Stimulated activated naive B cell treated with anti-CD40 and anti-IgM and Interleukin-4, amounts not matched to agents 10 μg/mL and 1 μg/mL and 100 μg/mL, for 72 hours (primary cell): ENCODE measurements at places on chromosomes 5 and 9.

DNA sequence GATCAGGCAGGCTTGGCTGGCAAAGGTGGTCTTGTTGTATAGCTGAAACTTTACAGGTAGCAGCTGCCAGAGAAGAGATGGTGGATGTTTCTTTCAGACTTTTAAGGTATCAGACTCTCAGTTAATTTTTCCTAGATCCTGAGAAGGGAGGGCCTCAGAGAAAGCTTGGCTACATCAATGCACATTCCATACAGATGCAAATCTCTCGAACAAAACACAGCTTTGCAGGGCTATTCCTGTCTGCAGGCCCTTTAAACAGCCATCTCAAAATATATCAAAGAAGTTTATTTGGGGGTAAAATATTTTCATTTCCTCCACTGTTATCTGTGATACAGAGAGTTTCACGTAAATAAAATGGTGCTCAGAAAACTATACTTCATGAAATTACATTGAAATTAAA, 1584.4 kb downstream of the EFNA5 start:
- DNase-seq, result no peak

DNA sequence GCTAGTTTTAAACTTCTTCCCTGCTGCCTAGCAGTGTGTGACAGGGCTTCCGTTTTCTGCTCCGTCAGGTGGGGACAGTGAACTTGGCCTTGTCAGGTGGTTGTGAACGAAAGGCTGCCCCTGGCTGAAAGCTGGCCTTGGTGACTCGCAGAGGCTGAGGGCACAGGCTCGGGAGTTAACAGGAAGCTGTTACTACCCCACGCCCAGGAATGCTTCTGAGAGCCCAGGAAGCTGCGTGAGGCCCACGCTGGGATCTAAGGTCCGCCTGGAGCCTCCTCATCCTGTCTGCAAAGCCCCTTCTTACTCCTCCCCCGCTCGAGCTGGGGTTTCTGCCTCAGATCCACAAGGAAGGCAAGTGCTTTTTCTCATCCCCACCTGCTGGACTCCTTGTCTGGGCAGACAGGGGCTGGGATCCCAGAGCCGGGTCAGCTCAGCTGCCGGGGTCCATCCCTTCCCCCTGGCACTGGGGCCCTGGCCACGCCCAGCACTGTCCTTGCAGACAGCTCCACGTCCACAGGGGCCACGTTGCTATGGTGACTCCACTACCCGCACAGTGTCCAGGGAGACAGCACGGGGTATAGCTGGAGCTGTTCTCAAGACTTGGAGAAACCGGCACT, 124.7 kb upstream of the TBC1D2 start:
- no peak for DNase-seq

GRCh38 chr5:142059304-142059940, 46.6 kb upstream of the GNPDA1 start:
- no peak for DNase-seq

DNA sequence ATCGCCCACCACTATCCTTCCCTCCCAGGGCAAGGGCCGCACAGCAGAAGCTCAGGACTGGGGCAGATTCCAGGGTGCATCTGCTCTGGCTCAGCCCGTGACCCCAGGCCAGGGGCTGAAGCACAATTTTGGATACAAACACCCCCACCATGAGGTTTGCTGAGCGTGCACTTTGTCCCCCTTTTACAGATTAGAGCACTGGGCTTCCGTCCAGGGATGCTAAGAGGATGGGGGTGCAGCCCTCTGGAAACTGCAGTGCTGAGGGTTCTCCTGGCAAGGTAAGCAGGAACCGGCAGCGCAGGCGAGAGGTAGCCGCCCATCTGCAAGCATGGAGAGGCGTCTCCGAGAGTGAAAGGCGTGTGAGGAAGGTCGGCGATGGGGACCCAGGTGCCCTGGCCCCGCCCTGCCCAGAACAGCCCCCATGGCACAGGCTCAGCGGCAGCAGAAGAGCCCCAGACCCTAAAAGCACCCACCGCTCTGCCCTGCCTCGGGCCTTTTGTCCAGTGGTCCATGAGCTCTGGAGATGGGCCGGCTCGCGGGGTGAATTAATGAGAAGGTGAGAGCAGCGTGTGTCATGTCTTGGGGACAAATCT, 54.5 kb upstream of the OLFM1 start:
- no peak for DNase-seq

DNA sequence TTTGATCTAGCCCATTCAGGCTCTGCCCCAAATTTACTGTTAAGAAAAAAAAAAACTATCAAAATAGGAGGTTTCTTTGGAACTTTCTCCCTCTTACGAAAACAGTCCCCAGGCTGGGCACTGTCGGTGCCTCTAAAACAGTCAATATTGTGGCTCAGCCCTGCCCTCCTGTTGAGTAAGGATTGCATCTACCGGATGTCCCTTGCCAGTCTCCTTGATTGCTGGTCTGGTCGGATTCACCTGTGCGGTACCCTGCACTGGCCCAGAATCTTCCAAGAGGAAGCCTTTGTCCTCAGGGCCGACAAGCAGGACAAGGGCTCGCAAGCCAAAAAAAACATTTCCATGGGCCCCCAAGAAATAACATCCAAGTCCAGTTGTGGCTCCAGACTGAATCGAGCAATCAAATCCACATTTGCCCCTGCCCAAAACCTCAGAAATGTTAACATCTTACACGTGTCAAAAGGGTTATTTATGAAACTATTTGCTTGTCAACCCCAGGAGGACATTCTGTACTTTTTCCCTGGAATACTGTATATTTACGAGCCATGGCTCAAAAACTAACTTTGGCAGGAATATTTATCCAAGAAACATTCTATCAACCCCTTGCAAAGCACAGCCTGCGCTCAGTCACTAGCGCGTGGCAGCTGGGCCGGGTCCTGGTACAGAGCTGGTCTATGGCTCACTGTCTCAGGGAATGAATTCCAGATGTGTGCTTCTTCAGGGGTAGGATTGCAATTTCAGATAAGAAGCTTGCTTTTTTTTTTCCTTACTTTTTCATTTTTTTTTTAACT, 129.2 kb upstream of the ADRA1B start:
- no peak for DNase-seq

DNA sequence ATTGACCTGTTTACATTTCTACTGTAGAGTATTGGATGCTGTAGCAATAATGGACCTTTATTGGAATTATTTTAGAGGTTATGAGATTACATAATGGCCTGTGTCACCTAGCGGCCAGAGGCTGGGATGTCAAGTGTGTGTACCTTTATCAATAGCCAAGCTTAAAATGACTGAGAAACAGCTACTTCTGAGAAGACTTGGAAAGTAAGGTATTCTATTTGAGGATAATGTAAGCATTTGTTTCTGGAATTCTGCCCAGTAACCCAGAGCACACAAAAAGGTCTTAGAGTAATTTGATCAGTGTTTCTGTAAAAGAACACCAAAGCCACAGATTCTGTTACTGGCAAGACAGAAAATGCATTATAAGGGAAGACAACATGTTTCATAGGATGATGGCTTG, 116.8 kb downstream of the MACIR start:
- no peak for DNase-seq

DNA sequence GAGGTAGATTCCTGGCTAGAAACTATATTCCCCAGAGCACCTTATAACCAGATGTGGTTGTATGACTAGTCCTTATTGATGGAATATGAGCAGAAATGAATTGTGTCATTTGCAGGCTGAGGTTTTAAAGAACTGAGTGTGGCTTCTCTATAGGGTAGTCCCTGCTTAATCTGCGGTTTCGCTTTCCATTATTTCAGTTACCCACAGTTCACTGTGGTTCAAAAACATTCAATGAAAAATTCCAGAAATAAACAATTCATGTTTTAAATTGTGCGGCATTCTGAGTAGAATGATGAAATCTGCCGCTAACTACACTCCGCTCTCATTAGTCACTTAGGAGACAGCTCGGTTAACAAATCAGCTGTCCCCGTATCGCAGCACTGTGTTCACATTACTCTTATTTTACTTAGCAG, 65.1 kb downstream of the ANKRD55 start:
- DNase-seq, result no peak

GRCh38 chr9:120383999-120384924, 195.7 kb downstream of the CDK5RAP2 start:
- DNase-seq, result no peak

DNA sequence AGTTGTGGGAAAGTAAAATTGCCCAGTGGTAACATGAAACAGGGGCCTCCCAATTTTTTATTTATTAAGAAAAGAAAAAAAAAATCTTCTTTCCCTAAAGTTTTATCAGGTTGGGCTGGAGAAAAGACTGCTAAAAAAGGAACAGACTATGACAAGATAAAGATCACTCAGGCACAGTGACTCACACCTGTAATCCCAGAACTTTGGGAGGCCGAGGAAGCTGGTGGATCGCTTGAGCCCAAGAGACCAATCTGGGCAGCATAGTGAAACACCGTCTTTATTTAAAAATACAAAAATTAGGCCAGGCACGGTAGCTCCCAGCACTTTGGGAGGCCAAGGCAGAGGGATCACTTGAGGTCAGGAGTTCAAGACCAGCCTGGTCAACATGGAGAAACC, 312.5 kb downstream of the CETN3 start:
- DNase-seq, result no peak

DNA sequence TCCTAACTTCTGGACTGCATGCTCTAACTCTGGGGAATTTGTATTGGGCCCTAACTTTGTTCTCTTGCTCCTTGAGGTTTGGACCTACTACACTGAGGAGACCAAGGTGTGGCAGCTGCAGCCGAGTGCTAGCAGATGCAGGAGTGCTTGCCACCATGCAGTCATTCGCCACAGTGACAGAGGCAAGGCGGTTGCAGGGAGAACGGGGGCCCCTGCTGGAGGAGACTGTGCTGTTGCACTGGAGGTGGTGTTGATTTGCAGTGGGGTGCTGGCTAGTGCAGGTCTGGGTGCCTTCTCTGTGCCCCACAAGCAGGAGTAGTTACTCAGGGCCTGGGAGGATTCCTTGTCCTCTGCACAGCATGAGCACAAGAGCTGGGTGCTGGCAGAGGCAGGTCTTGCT, 22.4 kb upstream of the DIRAS2 start:
- DNase-seq, result no peak

DNA sequence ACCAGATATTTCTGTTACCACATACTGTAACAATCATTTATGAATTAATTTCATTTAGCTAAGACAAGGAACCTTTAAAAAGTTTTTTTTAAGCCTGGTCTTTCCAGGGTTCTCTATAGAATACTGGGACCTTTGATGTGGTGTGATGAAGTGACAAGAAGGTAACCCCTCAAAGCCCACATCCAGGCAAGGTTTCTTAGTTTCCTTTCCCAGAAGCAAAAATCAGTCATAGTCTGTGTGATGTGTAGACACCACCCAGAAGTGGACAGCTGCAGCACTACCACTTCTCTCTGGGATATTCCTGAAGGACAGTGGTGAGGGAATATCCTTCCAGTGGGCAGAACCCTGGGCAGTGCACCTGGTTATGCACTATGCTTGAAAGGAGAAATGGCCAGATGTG, 115.6 kb downstream of the TTC39B start:
- no peak for DNase-seq

GRCh38 chr5:150301170-150301505, 1.6 kb downstream of the ARSI start:
- DNase-seq, result no peak
